Globus pallidus (tissue), 1 donor: ENCODE measurements at places on chromosomes 11 and 22.

DNA sequence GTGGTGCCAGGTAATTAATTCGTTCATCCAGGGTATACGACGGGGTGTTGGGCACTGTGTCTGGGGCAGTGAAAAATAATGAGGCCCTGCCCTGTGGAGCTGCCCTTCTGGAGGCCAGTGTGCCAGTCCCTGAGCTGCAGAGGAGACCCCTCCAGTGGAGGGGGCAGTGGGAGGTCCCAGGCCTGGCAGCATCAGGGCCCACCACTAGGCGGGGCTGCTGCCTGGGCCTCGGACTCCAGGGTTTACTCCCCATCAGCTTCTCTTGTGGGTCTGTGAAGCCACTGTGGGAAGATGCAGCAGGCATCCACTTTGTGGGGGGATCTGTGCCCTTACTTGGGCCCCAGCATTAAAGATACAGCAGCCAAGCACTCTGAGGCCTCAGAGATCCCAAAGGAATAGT is 17.4 kb upstream of the TMPRSS6 start:
- no peak for DNase-seq

DNA sequence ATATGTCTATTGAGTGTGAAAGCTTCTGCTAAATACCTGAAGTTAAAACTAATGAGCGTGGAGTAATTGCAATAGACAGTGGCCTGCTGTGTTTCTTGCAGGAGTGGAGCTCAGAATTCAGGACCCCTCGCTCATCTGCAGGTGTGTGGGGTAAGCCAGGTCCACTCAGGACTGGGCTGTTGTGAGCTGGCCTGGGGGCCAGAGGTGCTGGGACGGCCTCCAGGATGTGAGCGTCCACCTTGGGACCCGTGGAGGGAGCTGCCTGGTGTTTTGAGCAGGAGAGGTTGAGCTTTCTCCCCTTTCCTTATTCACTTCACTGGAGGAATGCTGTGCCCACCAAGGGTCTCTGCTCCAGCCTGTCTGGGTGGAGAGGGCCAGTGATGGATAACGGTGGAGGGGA is 681.2 kb downstream of the BRD1 start:
- DNase-seq: no peak

DNA sequence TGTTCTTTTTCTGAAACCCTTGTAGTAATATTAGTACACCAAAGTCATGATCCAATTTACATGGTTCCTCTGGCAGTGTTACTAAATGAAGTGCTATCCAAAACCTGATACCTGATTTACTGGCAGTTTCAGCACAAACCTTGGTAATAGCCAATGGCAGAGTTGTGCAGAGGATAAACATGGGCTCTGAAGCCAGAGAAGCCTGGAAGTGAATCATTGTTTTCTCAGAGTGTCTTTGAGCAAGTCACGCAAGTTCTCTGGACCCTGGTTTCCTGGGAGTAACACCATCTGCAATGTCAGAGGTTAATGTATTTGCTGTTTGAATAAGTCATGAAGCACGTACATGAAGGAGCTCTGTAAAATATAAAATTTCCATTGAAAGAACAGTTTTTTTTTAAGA is 222.3 kb upstream of the NARS2 start:
- no peak for DNase-seq

GRCh38 chr11:71917646-71918140 is 10.7 kb downstream of the XNDC1N start:
- no peak for DNase-seq

- DNase-seq: peak; percentile 47
Measured at GRCh38 chr11:14499178-14499559, 442 bp downstream of the COPB1 start.

GRCh38 chr11:108224911-108225786 is 2.3 kb downstream of the ATM start:
- peak; percentile 31 for DNase-seq

- peak; percentile 16 for DNase-seq
Measured at GRCh38 chr22:49826603-49827270, 936 bp downstream of the BRD1 start.

- DNase-seq: no peak
Measured at GRCh38 chr11:30192620-30193019, 38.2 kb upstream of the FSHB start.

GRCh38 chr22:40265783-40266182 is 80.5 kb upstream of the ADSL start:
- DNase-seq: no peak

- no peak for DNase-seq
Measured at GRCh38 chr11:15710580-15711275, 596.0 kb downstream of the INSC start.

DNA sequence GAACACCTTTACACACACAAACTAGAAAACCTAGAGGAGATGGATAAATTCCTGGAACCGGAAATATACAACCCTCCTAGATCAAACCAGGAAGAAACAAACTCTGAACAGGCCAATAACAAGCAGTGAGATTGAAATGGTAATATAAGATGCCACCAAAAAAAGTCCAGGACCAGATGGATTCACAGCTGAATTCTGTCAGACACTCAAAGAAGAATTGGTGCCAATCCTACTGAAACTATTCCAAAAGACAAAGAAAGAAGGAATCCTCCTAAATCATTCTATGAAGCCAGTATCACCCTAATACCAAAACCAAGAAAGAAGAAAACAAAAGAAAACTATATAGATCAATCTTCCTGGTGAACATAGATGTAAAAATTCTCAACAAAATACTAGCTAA is 33.9 kb downstream of the PIWIL3 start:
- DNase-seq: no peak

GRCh38 chr11:1148752-1149180 is 9.0 kb upstream of the MUC5AC start:
- no peak for DNase-seq
